ENCODE measurements at places on chromosomes 16 and 17. TPM values are rescaled to one million over a fixed set of nuclear protein-coding genes. Genes with fewer than 3 reads are reported as not detected.

DNA sequence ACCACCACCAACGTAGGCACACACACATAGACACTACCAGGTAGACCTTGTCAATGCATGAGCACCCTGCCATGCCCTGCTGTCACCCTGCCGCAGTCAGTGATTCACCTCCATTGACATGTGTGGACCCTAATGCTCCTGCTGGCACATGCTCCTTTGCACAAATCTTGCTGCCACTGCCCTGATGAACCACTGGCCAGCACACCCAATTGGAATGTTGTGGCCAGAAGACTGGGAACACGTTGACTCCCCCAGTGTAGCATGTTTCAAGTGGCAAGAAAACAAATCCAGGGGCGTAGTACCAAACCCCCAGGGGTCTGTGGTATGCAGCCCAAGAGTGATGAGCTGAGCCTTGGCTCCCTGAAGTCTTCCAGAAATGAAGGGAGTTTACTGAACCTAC, 486.4 kb upstream of the KIF2B start:
- DNase-seq = no peak

- DNase-seq = no peak
Measured at GRCh38 chr16:11342021-11342855, 3.0 kb upstream of the RMI2 start.

DNA sequence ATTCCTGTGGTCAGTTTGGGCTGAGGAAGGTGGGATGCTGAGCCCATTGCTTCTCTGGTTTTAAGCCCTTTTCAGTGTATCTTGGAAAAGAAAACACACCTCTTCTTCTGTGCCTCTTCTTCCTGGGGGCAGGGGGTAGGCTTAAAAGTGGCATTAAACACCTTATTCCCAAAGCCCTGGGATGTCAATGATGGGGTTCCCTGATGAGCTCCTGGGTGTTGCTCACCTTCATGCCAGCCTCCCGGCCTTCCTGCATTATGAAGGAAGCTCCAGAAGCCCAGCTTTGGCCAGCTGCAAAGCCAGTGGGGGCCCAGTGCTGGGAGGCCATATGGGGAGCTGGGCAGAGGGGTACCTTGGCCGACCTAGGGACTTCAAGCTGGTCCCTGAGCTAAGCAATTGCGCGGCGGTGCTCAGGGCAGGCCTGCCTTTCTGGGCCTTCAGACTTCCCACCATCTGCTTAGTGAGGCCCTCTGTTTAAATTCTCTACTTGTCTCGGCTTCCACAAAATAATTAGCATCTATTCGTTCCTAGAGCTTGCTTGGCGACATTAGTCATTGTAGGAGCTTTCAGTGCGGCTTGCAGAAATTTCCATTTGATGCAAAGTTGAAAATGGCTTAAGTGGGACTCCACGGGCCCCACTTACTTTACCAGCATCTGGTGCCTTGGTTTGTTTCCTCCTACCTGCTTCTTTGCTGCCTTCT, 121.7 kb upstream of the NLRP1 start:
- no peak for DNase-seq

HSF5 gene
- 1.2 TPM for total RNA-seq

DNA sequence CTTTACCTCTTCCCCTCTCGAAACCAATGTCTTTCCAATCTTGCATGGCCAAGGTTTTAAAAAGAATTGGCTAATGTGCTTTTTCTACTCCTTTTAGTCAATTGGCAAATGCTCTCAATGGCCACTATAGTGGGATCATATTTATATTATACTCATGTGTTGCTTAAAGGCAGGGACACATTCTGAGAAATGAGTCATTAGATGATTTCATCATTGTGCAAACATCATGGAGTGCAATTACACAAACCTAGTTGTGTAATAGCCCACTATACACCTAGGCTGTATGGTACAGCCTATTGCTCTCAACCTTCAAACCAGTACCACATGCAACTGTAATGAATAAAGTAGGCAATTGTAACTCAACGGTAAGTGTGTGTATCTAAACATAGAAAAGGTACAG, 180.9 kb downstream of the HS3ST3A1 start:
- no peak for DNase-seq

- DNase-seq = no peak
Measured at GRCh38 chr16:62060089-62060488, 23.9 kb upstream of the CDH8 start.

STXBP4 gene
- 5.1 TPM for total RNA-seq

DNA sequence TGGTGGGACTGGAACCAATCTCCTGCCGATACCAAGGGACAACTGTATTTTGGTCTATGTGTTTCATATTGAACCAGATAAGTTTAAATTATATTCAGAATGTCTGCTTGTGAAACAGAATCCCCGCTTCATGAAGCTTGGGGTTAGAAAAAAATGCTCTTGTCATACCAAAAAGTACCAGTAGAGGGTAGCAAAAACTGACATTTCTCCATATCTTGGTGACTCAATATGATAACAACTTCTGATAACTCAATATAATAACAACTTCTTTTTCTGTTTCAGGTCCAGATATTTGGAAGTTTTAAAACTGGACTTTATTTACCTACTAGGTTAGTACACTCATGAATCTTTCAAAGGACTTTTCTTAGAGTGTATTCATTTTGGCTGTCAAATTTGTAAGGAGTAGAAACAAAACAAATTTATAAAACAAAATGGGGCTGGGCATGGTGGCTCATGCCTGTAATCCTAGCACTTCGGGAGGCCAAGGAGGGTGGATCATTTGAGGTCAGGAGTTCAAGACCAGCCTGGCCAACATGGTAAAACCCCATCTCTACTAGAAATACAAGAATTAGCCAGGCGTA, 52.3 kb upstream of the ADCY7 start:
- DNase-seq = no peak

COX6A2 gene
- total RNA-seq = not detected

KRTAP3-2 gene
- total RNA-seq = not detected

TBC1D28 gene
- total RNA-seq = not detected

DHX58 gene
- total RNA-seq = 26.9 TPM

DNA sequence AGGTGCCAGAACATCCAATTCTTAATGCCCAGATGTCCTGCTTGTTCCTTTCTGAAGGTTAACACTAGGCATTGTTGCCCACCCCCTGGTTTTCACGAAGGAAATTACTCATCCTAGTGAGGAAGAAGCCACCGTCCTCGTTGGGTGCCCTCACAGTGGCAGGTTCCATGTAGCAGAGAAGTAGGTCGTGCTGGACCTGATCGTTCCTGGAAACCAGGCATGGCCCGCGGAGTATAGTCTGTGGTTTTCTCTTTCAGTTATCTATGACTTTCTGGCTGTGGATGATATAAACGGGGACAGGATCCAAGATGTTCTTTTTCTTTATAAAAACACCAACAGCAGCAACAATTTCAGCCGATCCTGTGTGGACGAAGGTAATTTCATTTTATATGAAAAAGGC, 16.5 kb downstream of the RGS11 start:
- DNase-seq = no peak

- DNase-seq = no peak
Measured at GRCh38 chr17:76501827-76502307, 644 bp upstream of the RHBDF2 start.

KRTAP16-1 gene
- not detected for total RNA-seq

DNA sequence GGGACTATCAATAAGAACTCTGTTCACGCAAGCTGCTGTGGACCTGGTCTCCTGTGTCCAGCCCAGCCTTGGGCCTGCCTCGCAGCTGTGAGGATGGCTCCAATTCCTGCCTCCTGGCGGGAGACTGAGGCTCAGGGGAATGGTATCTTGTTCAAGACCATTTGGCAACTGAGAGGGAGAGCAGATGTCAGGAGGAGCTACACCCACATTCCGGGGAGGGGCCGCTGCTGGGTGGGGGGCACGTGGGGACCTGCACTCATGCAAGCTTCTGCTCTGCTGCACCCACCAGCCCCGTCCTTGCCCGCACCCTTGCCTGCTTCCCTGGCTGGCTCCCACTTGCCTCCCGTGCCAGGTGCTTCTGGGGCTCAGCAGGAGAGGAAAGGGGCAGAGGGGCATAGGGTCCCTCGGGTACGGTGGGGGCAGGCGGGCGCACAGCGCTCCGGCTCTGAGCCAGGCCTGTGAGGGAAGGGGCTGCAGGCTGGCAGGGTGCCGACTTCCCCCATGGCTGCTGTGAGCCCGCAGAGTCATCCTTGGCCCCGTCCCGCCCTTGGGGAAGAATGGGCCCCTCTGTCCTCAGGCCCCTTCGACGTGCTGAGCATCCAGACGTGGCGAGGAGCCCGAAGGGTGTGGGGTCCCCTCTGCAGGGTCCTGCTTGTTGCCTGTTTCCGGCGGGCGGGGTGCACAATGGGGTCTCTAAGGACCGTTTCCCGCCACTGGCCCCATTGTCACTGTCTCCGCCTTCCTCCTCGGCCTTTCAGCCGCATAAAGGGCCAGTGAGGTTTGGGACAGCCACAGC, 2.7 kb downstream of the METRN start:
- DNase-seq = no peak

GRCh38 chr16:8998108-8998507, 34.4 kb upstream of the USP7 start:
- DNase-seq = no peak

GRCh38 chr17:79987187-79987934, 48.3 kb downstream of the TBC1D16 start:
- DNase-seq = no peak

SLFN14 gene
- 0.10 TPM for total RNA-seq

- DNase-seq = no peak
Measured at GRCh38 chr17:59848778-59849177, 44.0 kb downstream of the TUBD1 start.

UBE2I gene
- 257 TPM for total RNA-seq

DNA sequence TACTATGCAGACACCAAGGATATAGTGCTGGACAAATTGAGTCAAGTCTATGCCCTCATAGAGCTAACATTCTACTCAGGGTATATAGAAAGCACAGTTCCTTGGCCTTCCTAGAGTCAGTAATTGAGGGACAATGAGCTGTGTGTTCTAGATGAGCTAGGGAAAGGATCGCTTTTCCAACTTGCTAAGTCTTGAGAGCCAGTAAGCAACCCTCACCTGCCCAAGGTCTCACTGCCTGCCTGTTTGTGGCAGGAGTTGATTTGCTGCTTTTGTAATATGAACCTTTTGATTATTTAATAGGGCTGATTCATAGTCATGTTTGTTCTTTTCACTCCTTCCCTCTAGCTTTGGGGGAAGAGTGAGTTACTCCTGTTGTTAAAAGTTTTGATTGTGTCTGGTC, 6.5 kb downstream of the DDX42 start:
- no peak for DNase-seq

TMEM204 gene
- 23.7 TPM for total RNA-seq

- no peak for DNase-seq
Measured at GRCh38 chr16:30369938-30370455, 297 bp downstream of the TBC1D10B start.

DNA sequence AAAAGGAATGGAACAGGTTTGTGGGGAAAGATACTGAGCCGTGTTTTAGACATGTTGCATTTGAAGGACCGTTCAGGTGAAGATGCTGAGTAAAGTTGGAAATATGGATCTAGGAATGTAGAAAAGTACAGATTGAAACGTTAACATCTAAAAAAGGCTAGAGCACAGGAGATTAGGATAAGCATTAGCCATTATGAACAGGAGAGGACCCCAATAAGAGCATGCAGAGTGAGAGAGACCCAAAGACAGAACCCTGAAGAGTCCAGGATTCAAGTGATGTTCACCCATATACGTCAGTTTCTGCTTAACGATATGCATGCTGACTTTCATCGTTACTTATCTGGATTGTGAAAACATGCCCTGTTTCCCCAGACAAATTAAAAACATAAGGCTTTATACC, 140.5 kb downstream of the STX8 start:
- DNase-seq = no peak

DNA sequence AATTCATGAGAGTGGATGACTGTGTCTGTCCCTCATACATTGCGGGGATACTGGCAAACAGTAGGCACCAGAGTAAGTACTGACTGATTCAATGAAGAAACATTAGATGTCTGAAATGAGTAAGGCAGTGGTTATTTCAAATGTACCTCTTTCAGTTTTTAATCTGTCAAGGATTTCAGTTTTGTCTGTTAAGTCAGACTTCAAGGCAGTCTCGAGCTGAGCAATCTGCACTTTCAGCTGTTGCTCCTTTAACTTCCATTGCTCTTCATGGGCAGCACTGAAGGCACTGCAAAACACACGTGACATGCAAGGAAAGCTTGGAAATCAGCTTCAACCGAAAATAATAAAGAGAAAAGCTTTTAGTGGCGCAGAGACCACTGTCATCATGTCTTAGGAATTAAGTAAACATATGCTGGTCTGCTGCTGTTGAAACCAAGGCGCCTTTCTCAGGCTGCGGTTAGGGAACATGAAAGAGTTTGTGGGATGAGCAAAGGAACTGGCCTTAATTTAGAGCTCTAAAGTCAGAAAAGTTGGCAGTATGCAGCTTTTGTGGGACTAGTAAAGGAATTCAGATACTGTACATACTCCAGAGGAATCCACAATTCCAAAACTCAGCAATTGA, 38.8 kb downstream of the RPGRIP1L start:
- no peak for DNase-seq

DNA sequence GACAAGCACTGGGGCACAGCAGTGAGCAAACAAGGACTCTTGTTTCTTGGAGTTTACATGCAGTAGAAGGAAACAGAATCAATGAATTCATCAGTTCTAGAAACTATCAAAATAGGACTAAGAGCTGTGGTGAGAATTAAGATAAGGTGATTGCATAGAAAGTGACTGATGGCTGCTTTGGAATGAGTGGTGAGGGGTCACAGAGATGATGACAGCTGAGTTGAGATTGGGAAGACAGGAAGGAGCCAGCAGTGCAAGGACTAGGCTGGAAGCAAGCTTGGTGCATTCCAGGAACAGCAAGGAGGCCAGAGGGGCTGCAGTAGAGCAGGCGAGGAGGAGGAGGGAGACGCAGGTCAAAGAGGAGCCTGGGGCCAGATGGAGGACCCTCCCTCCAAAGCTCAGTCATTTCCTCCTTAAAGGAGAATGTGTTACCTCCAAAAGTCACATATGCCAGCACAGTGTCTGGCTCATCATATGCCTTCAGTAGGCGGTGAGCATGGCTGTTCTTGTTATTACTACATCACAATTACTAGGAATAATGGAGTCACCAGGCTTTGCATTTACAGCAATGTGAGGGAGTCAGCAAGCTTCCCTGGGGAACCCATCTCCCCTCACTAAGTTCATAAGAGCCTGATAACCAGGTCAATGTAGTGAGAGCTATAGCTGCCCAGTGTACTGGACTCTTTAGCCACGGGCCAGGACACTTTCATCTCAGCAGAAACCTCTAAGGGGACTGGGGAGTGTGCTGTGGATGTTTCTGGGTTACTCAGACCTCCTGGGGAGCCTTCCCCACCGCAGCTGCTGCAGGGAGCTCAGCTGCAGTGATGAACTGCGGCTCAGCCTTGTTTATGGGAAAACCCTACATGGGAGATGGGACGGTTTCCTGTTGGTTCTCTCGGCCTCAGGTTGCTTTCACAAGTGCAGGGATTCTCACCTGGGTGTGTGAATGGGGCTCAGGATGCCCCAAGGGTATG, 157.2 kb downstream of the SEC14L1 start:
- no peak for DNase-seq

XYLT1 gene
- 20.1 TPM for total RNA-seq

- DNase-seq = no peak
Measured at GRCh38 chr17:57344261-57344660, 87.9 kb downstream of the MSI2 start.

- DNase-seq = no peak
Measured at GRCh38 chr17:62705778-62706597, 78.5 kb downstream of the MRC2 start.

GRCh38 chr16:58393138-58393504, 850 bp downstream of the GINS3 start:
- no peak for DNase-seq

TEX19 gene
- total RNA-seq = not detected

IL21R gene
- total RNA-seq = 101 TPM

Measured in activated T-helper 1 cell treated with anti-CD3 and anti-CD28 coated beads, Interleukin-12 subunit alpha, Interleukin-12 subunit beta, Interleukin-2, Interleukin-4 antibody, amounts not matched to agents 30 ng/mL and 10 ng/mL and 1 ng/mL, durations not matched to agents 14 hours and 24 hours and 36 hours (primary cell).